Fibroblast of skin of scalp (primary cell): ENCODE measurements at places on chromosomes 7 and 10.
A peak's percentile ranks its signal among the peaks of the same experiment; 100 is the strongest.

GRCh38 chr7:137948083-137948844, 53.6 kb downstream of the CREB3L2 start:
- DNase-seq, result no peak

DNA sequence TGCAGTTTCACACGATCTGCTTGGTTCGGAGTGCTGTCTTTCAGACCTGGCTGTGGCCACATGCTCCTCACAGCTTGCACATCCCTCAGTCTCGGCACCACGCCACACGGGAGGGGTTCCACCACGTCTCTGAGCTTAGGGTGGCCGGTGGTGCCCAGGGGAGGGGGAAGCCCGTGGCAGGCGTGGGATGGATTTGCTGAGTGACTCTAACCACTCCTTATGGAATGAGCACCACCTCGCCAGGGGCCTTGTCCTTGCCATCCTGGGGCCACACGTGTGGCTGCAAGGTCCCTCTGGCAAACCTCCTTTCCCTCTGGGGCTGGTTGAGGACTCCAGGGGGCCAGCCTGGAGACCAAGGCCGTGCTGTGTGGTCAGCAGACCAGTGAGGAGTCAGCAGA, 29.1 kb upstream of the FAM20C start:
- no peak for DNase-seq

GRCh38 chr7:132655131-132655727, 79.0 kb upstream of the PLXNA4 start:
- DNase-seq, result peak; percentile 53

- DNase-seq, result no peak
Observed at GRCh38 chr10:71700731-71701368, 18.7 kb downstream of the C10orf105 start.

DNA sequence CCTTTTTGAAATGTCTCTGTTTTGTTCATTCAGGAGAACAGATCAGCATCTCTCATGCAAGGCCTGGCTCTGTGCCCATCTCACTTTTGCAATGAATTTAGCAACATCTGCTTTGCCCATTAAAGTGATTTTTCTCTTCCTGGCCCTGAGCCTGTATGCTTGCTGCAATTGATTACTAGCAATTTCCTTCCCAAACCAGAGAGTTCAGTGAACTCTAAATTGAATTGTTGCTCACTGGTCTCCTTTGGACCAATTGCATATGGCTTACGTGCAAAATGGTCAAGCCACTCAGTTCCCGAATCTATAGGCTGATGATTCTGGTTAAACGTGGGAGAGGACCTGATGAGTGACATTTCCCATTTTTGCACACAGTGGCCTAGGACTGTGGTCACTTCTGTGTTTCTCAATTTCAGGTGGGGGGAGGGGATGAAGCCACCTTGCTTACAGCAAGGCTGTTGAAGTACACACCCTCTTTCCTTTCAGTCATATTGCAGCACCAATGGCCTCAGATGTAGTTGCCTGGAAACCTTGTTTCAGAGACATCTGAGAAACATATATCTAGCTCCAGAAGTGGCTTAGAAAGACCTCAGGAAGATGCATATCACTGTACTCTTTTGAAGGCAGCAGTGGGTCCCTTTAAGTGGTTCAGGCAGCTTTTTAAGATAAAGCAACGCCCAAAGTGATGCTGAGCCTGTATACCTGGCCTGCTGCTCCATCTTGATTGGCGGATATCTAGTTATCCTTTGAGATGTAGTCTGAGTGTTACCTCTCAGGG, 201.4 kb downstream of the PTEN start:
- no peak for DNase-seq

DNA sequence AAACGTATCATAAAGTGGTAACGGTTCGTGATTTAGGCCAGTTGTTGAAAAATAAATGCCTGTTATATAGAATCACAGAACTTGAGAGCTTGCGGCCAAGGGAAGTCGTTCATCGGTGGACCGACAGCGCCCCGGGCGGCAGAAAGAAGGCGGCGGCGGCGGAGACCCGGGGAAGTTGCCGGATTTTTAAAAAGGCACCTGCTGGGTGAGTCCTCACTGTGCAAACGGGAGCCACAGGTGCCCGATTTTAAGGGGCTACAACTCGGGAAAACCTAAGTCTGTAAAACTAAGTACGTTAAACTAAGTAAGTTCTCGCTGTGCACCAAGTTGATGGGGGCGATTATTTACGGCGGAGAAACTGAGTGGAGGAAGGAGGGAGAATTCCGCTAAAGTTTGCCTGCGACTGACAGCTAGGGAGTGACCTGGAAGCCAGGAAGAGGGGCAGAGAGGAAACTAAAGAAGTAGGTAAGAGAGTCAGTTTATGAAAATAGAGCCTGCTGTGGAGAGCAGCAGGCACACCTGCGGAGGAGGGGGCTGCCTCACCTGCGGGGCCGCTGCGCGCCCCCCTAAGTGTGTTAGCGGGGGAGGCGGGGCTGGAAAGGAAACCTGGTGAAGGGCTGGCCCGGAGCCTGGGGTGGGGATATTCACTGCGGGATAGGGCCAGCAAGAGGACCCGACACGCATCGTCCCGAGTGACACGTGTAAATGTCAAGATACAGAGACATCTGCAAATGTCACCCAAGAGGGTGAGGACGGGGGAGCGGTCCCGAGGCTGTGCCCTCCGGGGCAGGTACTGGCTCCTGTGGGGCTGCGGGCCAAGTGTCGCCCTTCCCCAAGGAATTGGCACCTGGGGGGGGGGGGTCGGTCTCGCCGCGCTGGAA, 996 bp downstream of the ADAM12 start:
- peak; percentile 83 for DNase-seq

- DNase-seq, result peak; percentile 73
Observed at GRCh38 chr10:119445311-119445934, 97.1 kb downstream of the RGS10 start.
